Stimulated activated CD4-positive, alpha-beta T cell treated with anti-CD3 and anti-CD28 coated beads, TNF-alpha, amount 100 ng/mL, for 1 hour (primary cell): ENCODE measurements at places on chromosomes 2 and 18.

DNA sequence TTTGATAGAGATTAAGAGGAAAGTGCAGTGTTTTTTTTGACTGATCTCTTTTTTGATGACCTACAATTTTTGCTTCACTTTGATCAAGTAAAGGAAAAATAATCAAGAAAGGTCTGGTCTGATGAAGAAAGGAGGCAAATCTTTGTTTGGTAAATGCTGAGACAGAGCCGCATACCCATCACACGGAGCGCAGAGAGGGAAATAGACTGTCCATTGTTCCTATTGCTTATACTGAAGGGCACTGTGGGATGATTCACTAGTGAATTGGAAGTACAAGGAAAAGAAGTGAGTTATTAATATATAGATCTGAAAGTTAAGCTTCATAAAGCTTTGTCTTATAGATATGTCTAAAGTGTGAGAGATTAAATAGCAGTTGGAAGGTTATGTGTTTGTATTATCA, 455.1 kb downstream of the PLCL1 start:
- DNase-seq = no peak

GRCh38 chr2:120888851-120889250, 153.2 kb downstream of the GLI2 start:
- no peak for DNase-seq

DNA sequence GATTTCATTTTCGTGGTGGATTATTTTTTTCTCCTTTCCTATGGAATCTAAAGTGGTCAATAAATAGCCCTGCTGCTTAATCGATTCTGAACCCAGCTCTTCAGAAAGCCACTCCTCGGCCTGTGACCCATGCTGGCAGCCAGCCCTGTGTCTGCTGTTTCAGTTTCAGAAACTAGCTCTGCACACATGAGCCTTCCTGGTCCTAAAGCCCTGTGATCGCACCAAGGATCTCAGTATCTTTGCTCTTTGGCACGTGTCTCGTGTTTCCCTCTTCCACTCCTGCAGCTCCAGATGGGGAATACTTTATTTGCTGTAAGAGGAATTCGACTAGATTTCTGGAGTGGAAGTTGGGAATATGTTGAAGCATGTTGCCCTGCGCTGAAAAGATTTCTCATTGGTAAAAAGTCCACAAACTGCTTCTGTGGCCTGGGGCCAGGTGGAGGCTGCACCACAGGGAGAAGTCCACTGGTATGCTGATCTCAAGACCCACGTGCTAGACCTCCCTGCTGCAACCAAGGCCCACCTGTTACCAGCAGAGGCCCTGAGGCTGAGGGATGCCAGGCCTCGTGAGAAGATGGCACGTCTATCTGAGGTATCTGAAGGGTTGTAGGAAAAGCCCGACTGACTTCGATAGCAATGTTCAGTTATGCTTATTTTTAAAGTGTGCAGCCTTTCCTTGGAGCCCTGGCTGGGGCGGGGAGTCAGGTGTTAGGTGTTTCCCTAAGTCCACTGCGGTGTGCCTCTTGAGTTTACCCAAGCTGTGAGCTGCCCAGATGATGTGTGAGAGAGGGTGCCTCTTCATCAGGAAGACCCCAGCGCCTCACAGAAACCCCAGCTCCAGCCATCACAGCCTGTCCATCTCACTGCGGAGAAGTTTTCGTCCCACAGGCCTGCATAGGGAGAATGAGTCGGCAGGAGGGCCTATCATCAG, 33.6 kb upstream of the CELF4 start:
- no peak for DNase-seq

DNA sequence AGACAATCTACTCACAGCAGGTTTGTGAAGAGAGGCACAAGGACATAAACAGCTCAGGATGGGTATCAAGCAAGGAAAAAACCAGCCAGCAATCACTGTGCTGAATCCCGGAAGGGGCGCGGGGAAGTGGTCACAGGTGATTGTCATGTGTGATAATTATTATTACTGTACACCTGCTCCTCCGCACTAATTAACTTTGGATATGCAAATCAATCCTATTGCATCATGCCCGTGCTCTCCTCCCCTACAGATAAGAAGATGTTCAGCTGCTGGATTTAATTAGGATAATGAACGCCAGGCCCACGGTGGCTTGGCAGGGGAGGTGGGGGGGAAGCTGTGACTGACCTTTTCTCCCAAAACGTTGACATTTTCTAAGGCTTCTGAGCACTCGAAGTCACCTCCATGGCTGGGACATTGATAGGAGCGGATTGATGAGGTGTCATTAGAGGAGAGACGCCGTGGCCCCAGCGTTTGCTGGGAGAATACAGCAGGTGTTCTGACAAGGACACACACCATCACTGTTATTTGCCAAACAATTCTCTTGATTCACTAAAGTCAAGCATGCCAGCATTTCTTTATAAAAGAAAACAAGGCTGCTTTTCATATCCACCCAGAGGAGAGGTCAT, 160.3 kb upstream of the VRK2 start:
- no peak for DNase-seq

DNA sequence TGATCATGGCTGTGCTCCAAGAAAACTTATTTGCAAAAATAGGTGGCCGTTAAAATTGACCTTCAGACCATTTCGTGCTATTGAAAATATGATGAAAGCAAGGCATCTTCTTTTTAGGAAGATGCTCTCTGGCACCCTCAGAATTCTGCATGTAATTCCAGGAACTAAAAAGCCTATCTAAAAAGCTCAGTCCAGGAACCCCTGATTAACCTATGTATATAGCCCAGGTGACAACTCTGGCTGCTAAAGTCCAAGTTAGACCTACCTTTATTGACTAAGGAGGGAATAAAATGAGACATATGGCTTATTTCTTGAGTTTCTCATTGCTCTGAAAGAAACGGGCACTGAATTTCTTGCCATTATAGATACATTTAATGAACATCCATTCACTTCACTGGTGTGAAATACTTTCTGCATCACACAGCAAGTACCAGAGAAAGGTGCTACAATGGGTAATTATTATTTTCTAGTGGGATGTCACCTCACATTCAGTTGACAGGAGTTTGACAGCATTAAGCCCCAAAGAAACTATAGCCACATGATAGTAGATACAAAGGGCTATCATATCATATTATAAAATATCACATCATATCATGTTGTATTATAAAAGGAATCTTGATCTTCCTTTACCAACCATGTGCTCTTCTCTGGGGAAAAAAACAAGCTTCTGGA, 83.8 kb downstream of the EPHA4 start:
- no peak for DNase-seq

- DNase-seq = no peak
Observed at GRCh38 chr2:210551001-210551400, 5.4 kb upstream of the CPS1 start.

DNA sequence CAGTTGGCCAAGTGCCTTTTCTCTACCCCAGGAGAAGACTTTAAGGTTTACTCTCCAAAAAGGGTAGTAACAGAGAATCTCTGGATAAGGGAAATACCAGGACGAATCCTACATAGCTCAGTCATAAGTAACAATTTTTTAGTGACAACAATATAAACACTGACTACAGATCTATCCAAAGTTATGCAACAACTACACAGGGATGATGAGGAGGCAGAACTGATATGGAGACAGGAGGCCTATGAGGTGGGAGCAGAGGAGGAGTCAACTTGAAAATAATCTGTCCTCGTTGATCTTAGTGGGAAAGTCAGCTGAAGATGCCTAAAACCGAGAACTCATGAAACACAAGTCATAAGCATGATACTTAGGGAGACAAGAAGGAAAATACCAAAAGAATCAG, 40.2 kb downstream of the SLC35F5 start:
- no peak for DNase-seq

GRCh38 chr2:213787869-213788268, 503.6 kb downstream of the SPAG16 start:
- no peak for DNase-seq

- DNase-seq = no peak
Observed at GRCh38 chr2:42142547-42143184, 26.5 kb upstream of the EML4 start.

- DNase-seq = no peak
Observed at GRCh38 chr2:236840857-236841256, 244.8 kb upstream of the COPS8 start.

DNA sequence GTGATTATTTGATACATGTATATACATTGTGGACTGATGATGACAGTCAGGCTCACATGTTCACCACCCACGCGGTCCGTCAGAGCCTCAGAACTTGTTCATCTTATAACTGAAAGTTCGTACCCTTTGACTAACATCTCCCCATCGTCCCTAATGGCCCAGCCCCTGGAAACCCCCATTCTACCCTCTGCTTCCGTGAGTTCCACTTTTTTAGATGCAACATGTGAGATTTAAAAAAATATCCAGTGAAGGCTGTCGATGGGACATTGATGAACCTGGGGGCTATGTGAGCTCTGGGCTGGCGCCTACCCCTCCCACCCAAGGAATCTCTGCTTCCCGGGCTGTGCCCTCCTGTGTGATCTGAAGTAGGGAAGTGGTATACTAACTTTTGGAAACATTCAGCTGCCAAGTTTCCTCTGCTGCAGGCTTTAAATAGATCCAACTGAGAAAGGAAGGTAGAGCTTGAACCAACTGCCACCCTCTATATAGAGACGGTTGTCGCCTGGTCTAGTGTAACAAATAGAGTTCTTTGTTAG, 163.8 kb downstream of the FAM210A start:
- DNase-seq = peak; percentile 73

- DNase-seq = no peak
Observed at GRCh38 chr18:45849529-45849928, 24.1 kb downstream of the SIGLEC15 start.

- DNase-seq = no peak
Observed at GRCh38 chr2:217934321-217935131, 68.3 kb downstream of the TNS1 start.

DNA sequence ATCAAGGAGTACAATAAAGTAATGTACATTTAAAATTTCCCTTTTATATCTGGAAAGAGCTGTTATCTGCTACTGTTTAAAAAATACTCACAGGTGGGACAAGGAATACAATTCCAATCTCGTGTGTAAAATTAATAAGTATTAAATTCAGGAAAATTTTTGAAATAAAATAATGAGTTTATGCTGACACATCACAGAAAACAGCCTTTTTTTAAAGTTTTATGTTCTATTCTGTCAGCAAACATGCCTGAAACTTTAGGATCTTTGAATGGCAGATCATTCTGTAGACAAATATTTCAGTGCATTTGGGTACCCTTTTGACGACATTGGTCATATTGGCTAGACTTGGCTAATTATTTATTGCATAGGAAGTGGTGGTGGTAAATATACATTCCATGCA, 254.4 kb upstream of the ETAA1 start:
- no peak for DNase-seq

DNA sequence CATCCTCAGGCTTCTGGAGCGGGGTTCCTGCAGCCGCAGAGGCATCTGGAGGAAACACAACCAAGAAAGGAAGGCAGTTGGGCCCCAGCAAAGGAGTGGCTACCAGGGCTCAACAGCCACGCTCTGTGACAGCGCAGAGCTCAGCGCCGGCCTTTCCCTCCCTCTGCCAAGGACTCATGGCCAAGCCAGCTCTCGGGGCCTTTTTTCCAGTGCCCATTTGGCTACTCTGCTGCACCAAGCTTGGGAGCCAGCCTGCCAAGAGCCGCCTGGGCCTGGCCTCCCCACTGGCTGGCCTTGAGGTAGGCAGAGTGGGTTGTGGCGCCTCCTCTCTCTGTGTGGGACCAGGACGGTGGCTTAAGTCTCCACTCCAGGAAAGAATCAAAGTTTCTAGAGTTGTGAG, 7.2 kb upstream of the CCDC74A start:
- DNase-seq = no peak

GRCh38 chr2:143068509-143068908, 60.7 kb upstream of the ARHGAP15 start:
- DNase-seq = no peak

GRCh38 chr2:202909394-202910192, 1.9 kb downstream of the WDR12 start:
- no peak for DNase-seq

DNA sequence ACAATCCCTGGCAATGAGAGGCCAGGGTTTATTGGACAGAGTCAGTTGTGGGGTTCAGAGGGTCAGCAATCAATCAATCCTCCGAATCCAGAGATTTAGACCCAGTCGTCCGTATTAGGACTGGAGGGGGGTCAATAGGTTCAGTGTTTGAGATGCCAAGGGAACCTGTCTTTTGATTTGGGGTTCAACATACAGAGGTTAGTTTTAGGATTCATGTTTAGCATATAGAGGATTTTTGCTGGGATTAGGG, 292 bp downstream of the GMPPA start:
- DNase-seq = no peak

GRCh38 chr2:196482119-196483065, 157.1 kb upstream of the CCDC150 start:
- no peak for DNase-seq

- no peak for DNase-seq
Observed at GRCh38 chr2:30732876-30733275, 74.4 kb downstream of the CAPN13 start.

- DNase-seq = no peak
Observed at GRCh38 chr2:96116879-96117533, 635 bp upstream of the ADRA2B start.

DNA sequence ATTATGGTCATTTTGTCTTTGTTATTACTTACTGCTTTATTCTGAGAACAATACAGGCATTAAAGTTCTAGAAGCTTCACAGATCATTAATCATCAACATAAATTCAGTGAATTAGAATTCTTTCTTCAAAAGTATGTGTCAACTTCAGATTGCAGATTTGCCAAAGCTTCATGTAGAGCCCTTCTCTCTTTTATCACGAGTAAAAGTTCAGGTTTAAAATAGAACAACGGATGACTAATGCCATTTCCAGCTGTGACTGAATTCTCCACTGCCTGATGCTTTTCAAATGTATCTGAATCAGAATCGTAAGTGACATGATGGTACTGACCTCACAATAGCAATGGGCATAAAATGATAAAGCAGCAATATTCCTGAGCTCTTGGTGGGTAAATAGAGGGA, 116.0 kb downstream of the ABCA12 start:
- DNase-seq = no peak

GRCh38 chr2:218986148-218986761, 1.3 kb upstream of the FEV start:
- DNase-seq = no peak

- DNase-seq = no peak
Observed at GRCh38 chr2:104312684-104313083, 541.2 kb upstream of the POU3F3 start.

DNA sequence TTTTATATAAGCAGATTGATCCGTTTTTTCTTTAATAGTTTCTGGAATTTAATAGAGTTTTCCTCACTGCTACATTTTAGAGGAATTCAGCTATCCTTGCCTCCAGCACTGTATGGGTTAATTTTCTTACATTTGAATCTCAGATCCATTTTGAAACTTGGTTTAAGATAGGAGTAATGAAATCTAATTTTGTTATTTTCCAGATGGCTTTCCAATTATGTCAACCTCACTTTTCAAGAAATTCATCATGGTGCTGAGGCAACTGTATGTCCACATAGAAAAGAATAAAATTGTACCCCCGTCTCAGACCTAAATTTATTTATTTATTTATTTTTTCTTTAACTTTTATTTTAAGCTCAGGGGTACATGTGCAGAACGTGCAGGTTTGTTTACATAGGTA, 105.1 kb downstream of the EPB41L5 start:
- no peak for DNase-seq
